ENCODE measurements at places on chromosomes 1 and 21. TPM values are rescaled to one million over a fixed set of nuclear protein-coding genes. Genes with fewer than 3 reads are reported as not detected.

The VSIG8 gene
- not detected for total RNA-seq

The KDM1A gene
- total RNA-seq, result 66.5 TPM

The IQGAP3 gene
- 16.0 TPM for total RNA-seq

The TMEM35B gene
- 15.8 TPM for total RNA-seq

The KRTAP11-1 gene
- not detected for total RNA-seq

The GIPC2 gene
- 0.05 TPM for total RNA-seq

The C1orf185 gene
- not detected for total RNA-seq

The BTF3L4 gene
- 37.8 TPM for total RNA-seq

DNA sequence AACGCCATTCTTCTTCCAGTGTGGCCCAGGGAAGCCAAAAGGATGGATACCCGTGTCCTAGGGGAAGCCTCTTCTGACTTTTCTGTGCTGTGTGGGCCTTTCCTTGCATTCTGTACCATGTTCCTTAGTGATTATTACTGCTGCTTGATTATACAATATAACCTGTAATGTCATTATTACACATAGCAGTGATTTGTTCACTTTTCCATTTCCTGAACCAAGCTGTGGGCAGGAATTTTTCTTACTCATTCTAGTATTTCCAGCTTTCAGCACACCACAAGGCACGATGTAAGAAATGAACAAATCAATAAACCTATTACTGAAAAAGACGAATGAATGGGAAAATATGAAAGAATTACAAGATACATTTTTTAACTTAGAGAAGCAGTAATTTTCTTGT lies 8.4 kb upstream of the USP33 start:
- no peaks in the 10 kb centered on the region for H3K36me3 ChIP-seq
- H3K27me3 ChIP-seq, result no peaks in the 10 kb centered on the region
- peaks cover 6% of the 10 kb centered on the region for H3K4me1 ChIP-seq
- DNase-seq, result no peak

- no peak overlapping the region for H3K4me3 ChIP-seq
- no peaks in the 10 kb centered on the region for H3K4me1 ChIP-seq
- peaks cover 2% of the 10 kb centered on the region for H3K27me3 ChIP-seq
- H3K27ac ChIP-seq, result no peak overlapping the region
These were observed 140.8 kb downstream of the BRINP2 start for GRCh38 chr1:177311586-177311985.

DNA sequence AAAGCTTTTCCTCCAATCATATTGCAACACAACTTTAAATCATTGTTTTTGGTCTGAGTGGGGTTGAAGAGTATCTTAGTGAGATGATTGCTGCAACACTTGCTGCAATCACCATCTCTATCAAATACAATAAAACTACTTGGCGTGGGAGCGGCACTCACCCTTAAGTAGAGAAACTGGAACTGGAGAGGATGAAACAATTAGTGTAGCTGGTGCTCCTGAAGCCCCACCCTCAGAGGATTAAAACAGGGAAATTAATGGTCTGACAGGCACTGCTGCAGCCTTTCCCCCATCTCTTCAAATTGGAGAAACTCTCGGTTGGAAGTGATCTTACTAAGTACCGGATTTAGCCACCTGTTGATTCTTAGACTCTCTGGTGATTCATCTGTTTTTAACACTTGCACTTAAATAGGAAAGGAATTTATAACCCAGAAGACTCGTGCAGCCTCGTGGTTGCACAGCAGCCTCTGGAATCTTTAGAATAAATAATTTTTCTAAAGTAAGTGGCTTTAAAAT lies 80.5 kb upstream of the KIF26B start:
- H3K36me3 ChIP-seq, result peaks cover 3% of the 10 kb centered on the region
- DNase-seq, result no peak
- H3K4me3 ChIP-seq, result no peak overlapping the region
- H3K27me3 ChIP-seq, result peaks cover 2% of the 10 kb centered on the region

- H3K4me3 ChIP-seq, result no peak overlapping the region
- H3K27me3 ChIP-seq, result no peaks in the 10 kb centered on the region
- H3K27ac ChIP-seq, result no peak overlapping the region
- H3K4me1 ChIP-seq, result peaks cover 6% of the 10 kb centered on the region
- H3K36me3 ChIP-seq, result no peaks in the 10 kb centered on the region
- DNase-seq, result no peak
These were observed 14.9 kb downstream of the ARMH1 start for GRCh38 chr1:44689447-44689765.

- DNase-seq, result no peak
- peaks cover 52% of the 10 kb centered on the region for H3K4me1 ChIP-seq
- H3K27ac ChIP-seq, result peak overlapping the region; percentile 92
- peaks cover 13% of the 10 kb centered on the region for H3K36me3 ChIP-seq
- peak overlapping the region; percentile 93 for H3K4me3 ChIP-seq
These were observed 1.2 kb downstream of the MIER1 start for GRCh38 chr1:66925944-66926343.

GRCh38 chr1:3417082-3417739 lies 37.3 kb upstream of the ARHGEF16 start:
- H3K36me3 ChIP-seq, result no peaks in the 10 kb centered on the region
- no peak overlapping the region for H3K4me3 ChIP-seq
- no peak overlapping the region for H3K27ac ChIP-seq

DNA sequence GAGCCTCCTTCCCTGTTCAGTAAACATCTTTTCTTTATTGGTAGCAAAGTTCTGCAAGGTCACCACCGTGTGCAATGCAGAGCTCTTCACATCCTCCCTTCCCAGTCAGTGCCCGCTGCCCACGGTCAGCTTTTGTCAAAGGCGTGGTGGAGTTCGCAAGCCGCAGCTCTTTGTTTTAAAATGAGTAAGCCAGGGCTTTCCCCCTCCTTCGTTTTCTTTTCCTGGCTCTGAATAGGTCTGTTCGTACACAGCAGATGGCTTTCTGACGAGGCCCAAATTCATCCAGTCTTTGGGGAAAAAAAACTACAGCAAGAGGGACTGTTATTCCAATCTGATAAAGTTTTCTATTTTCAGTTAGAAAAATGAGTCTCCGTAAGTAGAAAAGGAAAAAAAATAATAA lies 153.2 kb downstream of the LRIG2 start:
- no peak overlapping the region for H3K27ac ChIP-seq
- H3K36me3 ChIP-seq, result no peaks in the 10 kb centered on the region
- no peak overlapping the region for H3K4me3 ChIP-seq
- DNase-seq, result peak; percentile 48
- H3K4me1 ChIP-seq, result peaks cover 5% of the 10 kb centered on the region

- peaks cover 5% of the 10 kb centered on the region for H3K4me1 ChIP-seq
- H3K4me3 ChIP-seq, result no peak overlapping the region
- no peaks in the 10 kb centered on the region for H3K36me3 ChIP-seq
- DNase-seq, result no peak
- peaks cover 16% of the 10 kb centered on the region for H3K27me3 ChIP-seq
These were observed 1.4 kb downstream of the MEGF6 start for GRCh38 chr1:3609769-3610526.

GRCh38 chr1:203207751-203208150 lies 21.2 kb upstream of the CHI3L1 start:
- DNase-seq, result no peak
- H3K27me3 ChIP-seq, result peaks cover 2% of the 10 kb centered on the region
- no peak overlapping the region for H3K4me3 ChIP-seq
- H3K36me3 ChIP-seq, result no peaks in the 10 kb centered on the region
- H3K4me1 ChIP-seq, result no peaks in the 10 kb centered on the region
- no peak overlapping the region for H3K27ac ChIP-seq

DNA sequence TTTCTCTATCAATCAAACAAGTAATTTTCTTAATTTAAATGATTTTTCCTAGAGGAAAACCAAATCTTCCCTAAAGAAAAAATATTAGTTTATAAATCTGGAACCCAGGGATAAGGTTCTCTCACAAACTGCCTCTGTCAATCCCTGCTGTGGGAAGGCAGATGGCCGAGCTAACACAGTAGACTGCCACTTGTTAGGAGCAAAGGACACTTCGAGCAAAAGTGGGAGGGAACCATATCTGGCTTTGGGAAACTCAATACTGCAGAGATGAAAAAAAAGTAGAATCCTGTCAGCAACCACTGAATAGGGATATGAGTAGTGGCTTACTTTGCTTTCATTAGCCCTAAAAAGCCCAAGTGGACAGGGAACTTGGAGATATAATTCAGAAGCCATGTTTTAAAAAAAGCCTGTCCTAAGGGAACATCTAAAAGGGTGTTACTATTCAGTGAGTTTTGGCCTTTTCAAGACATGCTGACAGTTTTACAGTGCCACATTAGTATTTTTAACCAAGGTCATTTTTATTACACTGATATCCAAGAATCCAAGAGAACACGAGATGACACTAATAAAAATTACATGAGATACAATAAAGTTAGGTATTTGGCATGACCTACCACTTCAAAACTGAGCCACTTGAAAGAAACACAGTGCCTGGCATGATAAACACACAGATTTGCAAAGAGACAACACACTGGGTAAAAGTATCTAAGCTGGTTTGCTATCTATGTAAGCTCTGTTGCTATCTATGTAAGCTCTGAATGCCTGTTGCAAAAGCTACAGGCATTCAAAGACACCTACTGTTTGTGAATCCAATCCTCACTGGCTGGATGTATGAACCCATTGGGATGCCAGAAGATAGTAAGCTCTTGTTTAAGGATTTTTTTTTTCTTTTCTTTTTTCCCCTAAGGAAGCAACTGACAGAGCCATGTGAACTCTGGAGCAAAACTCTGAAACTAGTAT lies 21.4 kb downstream of the TEX38 start:
- H3K27ac ChIP-seq, result no peak overlapping the region
- H3K4me1 ChIP-seq, result peaks cover 3% of the 10 kb centered on the region
- no peaks in the 10 kb centered on the region for H3K27me3 ChIP-seq
- peaks cover 60% of the 10 kb centered on the region for H3K36me3 ChIP-seq

- peaks cover 51% of the 10 kb centered on the region for H3K36me3 ChIP-seq
- H3K4me1 ChIP-seq, result peaks cover 32% of the 10 kb centered on the region
- H3K4me3 ChIP-seq, result no peak overlapping the region
- no peak overlapping the region for H3K27ac ChIP-seq
These were observed 10.6 kb downstream of the NASP start for GRCh38 chr1:45594412-45594811.

GRCh38 chr21:34272321-34272720 lies 91.5 kb upstream of the KCNE2 start:
- peaks cover 8% of the 10 kb centered on the region for H3K4me1 ChIP-seq
- H3K27ac ChIP-seq, result no peak overlapping the region
- H3K4me3 ChIP-seq, result no peak overlapping the region
- H3K36me3 ChIP-seq, result peaks cover 2% of the 10 kb centered on the region

DNA sequence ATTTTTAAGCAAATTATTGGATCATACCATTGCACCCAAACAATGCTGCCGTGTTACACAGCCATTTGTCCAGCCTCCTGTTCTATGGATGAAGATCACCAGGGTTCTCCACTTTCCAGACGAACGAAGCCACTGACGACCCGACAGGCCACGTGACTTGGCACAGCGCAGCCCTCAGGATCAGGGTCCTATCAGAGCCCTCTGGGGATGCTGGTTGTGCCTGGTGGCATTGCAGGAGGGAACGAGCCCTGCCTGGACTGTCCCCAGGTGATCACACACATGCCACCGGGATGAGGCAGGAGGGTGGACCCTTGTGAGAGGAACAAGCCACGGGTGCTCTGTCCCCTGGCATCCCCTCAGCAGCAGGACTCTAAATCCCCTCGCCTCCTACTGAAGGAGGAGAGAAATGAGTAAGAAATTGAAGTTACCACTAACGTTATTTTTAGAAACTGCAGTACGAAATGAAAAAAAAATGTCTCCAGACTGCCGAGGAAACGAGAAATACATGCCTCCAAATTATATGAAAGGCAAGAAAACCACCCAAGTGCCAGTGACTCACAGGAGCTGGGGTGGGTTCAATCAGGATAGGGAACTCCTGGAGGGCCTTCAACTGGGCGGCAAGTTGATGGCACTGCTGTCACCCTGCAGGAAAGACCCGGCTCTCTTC lies 58.7 kb upstream of the PDE9A start:
- no peak overlapping the region for H3K27ac ChIP-seq
- no peaks in the 10 kb centered on the region for H3K36me3 ChIP-seq
- peaks cover 2% of the 10 kb centered on the region for H3K27me3 ChIP-seq
- no peak for DNase-seq
- no peak overlapping the region for H3K4me3 ChIP-seq

GRCh38 chr1:177838907-177839485 lies 130.9 kb downstream of the SEC16B start:
- H3K4me3 ChIP-seq, result no peak overlapping the region

- H3K4me1 ChIP-seq, result peaks cover 6% of the 10 kb centered on the region
- H3K36me3 ChIP-seq, result no peaks in the 10 kb centered on the region
- no peak overlapping the region for H3K4me3 ChIP-seq
- H3K27me3 ChIP-seq, result peaks cover 3% of the 10 kb centered on the region
- DNase-seq, result no peak
These were observed 39.6 kb upstream of the PIGC start for GRCh38 chr1:172483448-172483847.

DNA sequence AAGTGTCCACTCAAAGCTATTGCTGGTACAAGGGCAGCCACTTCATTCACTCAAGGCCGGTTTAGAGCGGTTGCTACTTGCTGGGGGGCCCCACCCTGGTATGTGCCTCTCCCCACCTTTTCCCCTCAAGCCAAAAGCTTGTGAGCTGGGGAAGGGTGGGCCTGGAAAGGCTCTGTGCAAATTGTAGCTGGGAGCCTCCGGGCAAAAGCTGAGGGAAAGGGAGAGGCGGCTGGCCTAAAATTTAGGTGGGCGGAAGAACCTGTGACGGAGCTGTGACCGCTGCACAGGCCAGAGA lies 306 bp upstream of the SH3D21 start:
- H3K4me1 ChIP-seq, result peaks cover 55% of the 10 kb centered on the region
- H3K36me3 ChIP-seq, result peaks cover 64% of the 10 kb centered on the region
- no peaks in the 10 kb centered on the region for H3K27me3 ChIP-seq
- peak overlapping the region; percentile 98 for H3K4me3 ChIP-seq

DNA sequence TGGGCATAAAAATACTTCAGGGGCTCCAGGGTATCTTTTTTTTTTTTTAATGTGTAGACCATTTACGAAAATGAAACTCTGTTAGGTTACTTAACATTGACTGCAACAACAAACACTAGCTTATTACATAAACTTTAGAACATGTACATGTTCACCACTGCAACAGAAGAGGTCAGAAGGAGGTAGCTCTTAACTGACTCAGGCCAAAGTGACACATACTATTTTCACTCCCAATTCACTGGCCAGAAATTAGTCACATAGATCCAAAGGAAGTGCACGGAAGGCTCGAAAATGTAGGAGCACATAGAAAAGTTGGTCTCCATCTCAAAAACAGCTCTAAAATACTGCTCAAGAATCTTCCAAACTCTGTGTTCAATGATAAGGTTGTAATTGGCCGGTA lies 107.2 kb downstream of the AKT3 start:
- H3K27ac ChIP-seq, result no peak overlapping the region
- no peak overlapping the region for H3K4me3 ChIP-seq
- no peak for DNase-seq
- peaks cover 7% of the 10 kb centered on the region for H3K36me3 ChIP-seq
- H3K27me3 ChIP-seq, result no peaks in the 10 kb centered on the region

DNA sequence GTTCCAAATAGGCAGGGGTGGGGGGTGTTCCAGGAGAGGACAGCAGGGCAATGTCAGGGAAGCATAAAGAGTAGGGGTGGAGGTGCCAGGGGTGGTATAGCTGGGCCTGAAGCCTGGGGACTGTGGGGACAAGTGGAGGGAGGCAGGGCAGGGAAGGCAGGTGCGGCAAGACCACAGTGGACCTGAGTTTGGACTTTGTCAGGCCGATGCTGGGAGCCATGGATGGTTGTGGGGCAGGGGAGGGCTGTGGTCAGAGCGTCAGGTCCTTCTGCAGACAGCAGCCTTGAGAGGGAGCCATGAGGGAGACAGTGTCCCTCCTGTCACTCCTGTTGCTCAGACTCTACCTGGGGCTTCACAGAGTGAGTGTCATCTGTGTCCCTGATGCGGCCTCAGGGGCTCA lies 320.3 kb downstream of the PTPRU start:
- peaks cover 2% of the 10 kb centered on the region for H3K4me1 ChIP-seq
- H3K27ac ChIP-seq, result no peak overlapping the region
- no peak for DNase-seq
- H3K4me3 ChIP-seq, result no peak overlapping the region
- H3K36me3 ChIP-seq, result no peaks in the 10 kb centered on the region

All from activated CD4-positive, alpha-beta T cell treated with anti-CD3 and anti-CD28 coated beads for 36 hours (primary cell).